ENCODE measurements at places on chromosomes 5 and 9.

- DNase-seq: no peak
Observed at GRCh38 chr9:113125386-113126035, 25.3 kb upstream of the SLC31A2 start.

DNA sequence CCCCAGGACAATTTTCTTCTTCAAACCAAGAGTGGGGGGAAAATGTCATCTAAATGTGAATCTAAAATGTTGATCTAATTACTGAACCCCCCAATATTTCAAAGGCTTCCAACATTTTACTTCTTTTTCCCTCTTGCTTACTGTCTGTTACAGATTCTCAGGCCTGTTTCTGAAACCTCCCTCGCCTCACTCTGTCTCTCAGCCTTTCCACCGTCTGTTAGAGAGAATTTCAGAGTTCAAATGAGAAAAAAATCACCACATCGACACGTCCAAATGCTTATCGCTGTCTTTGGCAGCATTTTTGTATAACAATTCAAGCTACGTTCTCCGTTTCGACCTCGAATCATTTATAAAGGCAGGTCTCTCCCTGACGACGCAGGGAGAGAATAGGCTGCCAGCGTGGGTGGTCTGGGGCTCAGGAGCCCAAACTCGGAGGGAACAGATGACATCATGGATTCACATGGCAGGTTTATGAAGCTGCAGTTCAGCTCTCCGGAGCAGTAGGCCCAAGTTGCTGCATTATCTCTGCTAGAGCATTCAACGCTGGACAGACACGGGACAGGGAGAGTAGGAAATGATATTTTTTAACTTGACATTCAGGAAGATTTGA, 139.8 kb downstream of the GAS1 start:
- no peak for DNase-seq

DNA sequence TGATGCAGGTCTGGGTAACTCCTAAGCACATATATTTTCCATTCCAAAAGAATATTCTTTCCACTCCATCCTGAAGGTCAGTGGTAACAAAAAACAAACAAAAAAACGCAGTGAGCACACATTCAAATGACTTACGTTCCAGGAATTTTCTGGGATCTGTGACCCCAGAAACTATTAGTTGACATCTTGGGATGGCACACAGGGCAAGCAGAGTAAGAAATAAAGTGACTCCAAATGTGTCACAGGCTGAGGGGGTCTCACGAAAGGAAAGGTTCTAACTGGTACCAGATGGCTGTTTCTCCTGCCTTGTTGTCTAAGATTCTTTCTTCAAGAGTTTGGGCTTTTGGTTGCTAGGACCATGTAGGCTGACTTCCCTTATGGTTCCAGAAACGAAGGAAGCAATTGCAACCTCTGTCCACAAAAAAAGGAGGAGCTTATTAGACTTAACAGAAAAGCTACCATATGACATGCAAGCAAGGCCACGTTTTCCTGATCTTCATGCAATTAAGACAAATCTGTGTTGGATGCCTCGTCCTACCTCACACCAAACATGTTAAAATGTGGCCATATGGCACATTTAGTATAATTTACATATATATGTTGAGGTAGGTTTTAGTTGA, 32.7 kb downstream of the PTGS1 start:
- DNase-seq: no peak

DNA sequence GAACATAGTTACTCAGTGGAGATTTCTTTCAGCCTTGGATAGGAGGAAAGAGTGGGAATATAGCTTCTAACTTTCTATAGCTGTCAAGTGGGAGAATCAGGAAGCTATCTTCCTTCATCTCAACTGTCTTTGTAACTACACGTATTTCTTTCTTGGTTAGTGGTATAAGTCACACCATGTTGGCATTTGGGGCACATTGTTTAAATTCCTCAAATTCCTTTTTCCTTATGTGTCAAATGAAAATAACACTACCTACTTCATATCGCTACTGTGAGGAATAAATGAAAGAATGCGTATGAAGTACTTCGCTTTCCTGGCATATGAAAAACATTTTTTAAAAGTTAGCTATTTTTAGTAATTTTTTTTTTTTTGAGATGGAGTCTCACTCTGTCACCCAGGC, 1082.5 kb upstream of the WWC1 start:
- no peak for DNase-seq
